ENCODE measurements at places on chromosomes 11 and 22.

GRCh38 chr11:107549253-107549953 lies 16.1 kb downstream of the ALKBH8 start:
- no peak for DNase-seq

GRCh38 chr11:3969613-3970012 lies 114.1 kb downstream of the STIM1 start:
- DNase-seq = no peak

GRCh38 chr11:104781719-104782376 lies 116.4 kb downstream of the CASP12 start:
- no peak for DNase-seq

GRCh38 chr11:35792148-35792845 lies 129.7 kb downstream of the TRIM44 start:
- no peak for DNase-seq

DNA sequence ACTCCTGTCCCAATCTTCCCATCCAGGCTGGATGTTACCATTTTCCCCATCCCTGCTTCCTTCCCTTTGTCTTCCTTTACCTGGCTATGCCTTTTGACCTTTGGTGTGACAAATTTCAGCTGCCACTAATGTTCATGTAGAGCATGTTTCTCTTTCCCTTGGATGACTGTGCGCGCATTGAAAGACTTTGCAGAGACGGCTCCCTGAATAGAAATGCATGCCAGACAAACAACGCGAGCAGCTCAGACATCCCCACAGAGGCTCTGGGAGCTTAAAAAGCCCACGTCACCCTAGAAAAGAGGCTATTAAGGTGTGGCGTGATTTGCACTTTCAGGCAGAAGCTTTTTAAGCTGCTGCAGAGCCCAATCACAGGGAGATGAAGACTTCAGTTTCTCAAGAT lies 202.0 kb downstream of the NTM start:
- DNase-seq = no peak

DNA sequence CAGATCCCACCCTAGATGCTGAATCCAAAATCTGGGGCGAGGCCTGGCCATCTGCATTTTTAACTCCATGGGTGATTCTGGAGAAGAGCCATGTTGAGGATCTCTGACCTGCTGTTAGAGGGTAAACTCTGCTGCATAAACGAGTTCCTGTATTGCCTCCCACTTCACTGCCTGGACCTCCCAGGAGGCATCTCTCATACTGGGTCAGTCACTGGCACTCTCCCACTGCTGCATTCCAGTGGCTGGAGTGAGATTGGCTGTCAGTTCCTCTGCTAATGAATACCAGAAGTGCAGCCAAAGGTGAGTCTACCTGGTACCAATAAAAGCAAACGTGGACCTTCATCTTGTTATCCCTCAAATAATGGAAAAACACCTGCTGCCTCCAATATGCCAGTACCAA lies 10.3 kb downstream of the POLDIP3 start:
- no peak for DNase-seq

DNA sequence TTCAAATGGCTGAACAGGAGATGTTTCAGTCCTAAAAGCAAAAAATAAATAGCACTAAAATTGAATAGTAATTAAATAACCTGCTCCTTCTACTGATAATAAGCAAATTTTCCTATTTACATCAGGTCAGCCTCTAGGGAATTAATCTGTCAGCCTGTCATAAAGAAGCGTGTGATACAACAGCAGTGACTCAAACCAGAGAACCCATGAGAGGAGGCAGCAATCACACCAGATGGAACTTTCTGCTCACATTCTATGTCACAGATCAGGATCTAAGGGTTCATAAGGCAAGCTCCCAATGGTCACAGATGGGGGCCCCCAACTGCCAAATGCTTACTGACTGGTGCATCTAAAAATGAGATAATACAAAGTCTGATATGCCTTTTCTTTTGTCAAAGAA lies 41.1 kb downstream of the RBFOX2 start:
- no peak for DNase-seq

GRCh38 chr11:64624883-64625481 lies 34.0 kb downstream of the SLC22A12 start:
- DNase-seq = no peak

All from Panc1 (cell line).